K562 (cell line): ENCODE measurements at places on chromosomes 1 and 21.

GRCh38 chr1:199948587-199949280, 78.8 kb upstream of the NR5A2 start:
- no peak for DNase-seq

GRCh38 chr1:27704958-27705357, 20.8 kb upstream of the FAM76A start:
- DNase-seq: no peak

DNA sequence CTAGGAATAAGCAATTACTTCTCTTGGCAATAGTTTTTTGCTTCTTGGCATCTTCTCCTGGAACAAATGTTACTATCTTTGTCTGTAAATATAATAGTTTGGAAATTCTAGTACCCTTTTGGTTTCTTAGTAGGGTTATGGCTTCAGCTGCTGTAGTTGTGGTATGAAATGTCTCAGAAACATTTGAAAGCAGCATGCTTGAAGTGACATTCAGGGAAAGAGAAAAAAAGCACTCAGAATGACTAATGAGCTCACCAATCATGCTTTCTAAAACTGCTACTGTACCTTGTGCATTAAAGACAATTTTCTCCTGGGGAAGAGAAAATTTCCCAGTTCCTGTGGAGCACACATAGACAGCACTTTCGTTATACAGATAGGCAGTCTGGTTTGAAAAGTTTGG, 21.0 kb downstream of the NUP133 start:
- DNase-seq: no peak

DNA sequence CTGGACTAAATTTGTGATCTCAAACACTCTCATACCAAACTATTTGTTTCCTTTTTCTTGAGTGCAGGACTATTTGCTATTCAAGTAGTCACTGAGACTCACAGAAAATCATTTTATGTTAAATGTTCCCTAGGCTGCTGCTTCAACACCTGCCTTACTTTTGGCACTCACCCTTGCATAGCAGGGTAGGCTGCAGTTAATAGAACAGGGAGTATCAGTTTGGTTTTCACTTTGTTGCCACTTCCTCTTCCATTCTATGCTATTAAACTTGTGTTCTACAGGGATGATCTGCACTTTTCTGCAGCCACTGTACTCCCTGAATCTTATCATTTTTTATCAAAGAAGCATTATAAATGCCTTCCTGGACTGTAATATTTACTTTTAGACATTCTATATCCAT, 148.7 kb upstream of the PRMT6 start:
- no peak for DNase-seq

- DNase-seq: no peak
These were observed 89.1 kb upstream of the COL24A1 start for GRCh38 chr1:86245566-86246190.

DNA sequence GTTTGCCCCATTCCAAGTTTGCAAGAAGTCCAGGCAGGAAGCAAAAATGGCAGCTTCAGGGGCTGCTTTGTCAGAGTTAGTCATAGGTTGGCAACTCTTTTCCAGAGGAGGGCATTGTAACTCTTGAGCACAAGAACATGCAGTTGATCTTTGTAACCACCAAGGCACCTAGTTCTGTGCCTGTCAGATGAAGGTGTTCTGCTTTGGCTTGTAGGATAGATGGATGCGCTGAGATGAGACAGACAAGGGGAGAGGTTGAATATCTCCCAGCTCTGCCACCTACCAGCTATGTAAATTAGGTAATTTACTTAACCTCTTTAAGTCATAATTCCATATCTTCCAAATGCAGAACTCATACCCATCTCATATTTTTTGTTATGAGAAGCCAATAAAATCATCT, 89.3 kb downstream of the ZNF648 start:
- DNase-seq: no peak

GRCh38 chr1:104760017-104760416, 1010.3 kb downstream of the AMY1C start:
- no peak for DNase-seq

DNA sequence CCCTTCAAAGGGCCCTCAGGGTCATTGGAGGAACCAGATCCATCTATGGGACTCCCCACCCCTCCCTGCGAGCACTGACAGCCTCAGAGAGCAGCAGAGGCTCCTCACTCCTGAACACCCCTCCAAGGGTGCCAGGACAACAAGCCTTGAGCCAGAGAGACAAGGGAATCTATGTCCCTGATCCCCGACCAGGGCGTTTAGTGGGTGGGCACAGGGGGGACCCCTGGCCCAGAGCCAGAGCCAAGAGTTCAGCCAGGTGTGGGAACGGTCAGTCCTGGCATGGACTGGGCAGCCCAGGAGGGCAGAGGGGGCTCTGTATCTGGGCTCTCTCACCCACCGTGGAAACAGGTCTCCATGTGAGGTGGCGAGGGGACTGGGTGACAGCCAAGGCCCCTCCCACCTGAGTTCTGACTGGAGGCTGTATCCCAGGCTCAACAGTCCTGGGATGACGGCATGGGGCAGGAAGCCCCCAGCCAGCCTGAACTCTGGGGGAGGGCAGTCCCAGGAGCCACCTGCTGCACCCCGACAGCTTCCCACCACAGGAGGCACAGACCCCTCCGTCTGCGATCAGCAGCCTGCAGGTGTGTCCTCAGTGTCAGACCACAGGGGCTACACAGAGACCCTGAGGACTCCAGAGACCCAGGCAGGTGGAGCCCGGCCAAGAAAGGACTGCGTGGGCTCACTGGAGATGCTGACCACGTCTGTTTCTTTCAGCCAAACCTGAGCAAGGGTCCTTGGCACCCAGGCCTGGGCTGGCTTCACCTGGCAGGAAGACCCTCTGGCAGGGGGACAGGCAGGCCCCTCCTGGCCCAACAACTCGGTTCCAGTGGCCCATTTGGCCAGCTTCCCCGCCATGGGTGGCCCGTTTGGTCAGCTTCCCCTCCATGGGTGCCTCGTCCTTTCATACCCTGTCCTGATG, 11.2 kb upstream of the SRARP start:
- DNase-seq: no peak
